Glomerular endothelial cell (primary cell): ENCODE measurements at places on chromosomes 3 and 15. TPM values are rescaled to one million over a fixed set of nuclear protein-coding genes. Genes with fewer than 3 reads are reported as not detected.

GRCh38 chr15:39874890-39875549 lies 45.0 kb downstream of the GPR176 start:
- DNase-seq: peak; percentile 20

- DNase-seq: no peak
Measured at GRCh38 chr3:71956069-71956340, 171.1 kb upstream of the PROK2 start.

- no peak for DNase-seq
Measured at GRCh38 chr3:182889948-182890629, 90.2 kb downstream of the DCUN1D1 start.

DNA sequence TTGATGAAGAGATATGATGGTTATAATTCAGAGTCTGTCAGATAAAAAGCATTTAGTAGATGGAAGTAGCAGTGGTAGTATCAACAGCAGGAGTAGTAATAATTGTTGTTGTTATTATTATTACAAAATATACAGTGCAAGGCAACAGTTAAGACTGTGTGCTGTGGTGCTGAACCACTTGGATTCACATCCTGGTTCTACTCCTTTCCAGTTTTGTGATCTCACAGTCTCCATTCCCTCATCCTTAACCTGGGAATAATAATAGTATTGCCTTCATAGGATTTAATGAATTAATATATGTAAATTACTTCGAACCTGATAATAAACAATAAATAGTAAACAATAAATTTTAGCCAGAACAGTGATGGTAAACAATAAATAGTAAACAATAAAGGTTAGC lies 37.1 kb upstream of the TSC22D2 start:
- no peak for DNase-seq

CCDC33 gene
- not detected in 2 replicates for total RNA-seq

- no peak for DNase-seq
Measured at GRCh38 chr15:69060041-69060481, 45.6 kb downstream of the NOX5 start.

SLC2A2 gene
- not detected in 2 replicates for total RNA-seq

GRCh38 chr15:66240240-66240794 lies 13.2 kb downstream of the MEGF11 start:
- DNase-seq: no peak

DNA sequence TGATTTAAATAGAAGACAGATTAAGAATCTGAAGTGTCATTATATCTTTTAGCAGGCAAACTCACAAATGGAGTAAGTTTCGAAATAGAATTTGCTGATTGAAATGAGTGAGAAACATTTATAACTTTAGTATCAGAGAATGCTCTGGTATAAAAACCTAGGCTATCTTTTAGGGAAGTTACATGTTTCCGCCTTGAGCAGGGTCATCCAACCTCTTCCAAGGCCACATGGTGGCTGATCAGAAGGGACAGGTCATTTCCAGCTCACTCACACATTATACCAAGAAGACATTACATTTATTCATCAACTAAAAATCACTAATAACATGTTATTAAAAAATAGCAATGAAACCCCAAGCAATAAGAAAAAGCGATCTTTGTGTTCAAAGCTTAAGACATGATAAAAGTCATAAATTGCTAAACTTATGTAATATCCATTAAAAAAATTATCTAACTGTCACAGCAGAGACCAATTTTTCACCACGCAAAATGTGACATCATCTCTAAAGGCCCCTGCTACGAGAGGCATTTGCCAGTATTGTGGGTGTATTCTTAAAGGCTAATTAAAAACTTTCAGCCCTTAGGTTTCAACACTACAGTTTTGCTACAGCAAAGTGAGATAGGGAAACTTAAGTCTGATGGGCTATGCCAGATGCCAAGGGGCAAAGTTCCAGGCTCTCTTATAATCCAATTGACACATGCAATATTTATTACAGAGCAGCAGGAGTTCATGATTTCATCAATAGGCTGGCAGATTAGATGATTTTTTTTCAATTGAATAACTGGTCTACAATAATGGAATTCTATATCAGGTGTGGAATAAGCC lies 240.4 kb upstream of the TBL1XR1 start:
- DNase-seq: no peak

DNA sequence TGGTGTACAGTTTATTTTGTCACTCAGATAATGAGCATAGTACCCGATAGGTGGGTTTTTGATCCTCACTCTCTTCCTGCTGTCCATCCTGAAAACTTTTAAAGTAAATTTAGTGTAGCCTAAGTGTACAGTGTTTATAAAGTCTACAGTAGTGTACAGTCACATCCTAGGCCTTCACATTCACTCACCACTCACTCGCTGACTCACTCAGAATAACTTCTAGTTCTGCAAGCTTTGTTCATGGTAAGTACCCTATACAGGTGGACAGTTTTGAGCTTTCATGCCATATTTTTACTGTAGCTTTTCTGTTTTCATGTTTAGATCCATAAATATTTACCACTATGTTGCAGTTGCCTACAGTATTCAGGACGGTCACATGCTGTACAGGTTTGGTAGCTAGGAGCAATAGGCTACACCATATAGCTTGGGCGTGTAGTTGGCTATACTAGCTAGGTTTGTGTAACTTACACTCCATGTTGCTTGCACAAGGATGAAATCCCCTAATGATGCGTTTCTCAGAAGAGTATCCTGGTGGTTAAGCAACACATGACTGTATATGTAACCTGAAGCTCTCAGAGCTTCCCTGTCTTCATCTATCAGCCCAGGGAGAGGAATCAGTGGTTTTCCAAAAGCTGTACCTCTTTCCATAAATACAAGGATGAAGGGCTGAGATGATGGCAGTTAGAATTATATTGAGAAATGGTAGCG lies 87.6 kb upstream of the SLC25A26 start:
- peak; percentile 54 for DNase-seq

DAZL gene
- total RNA-seq: not detected in 2 replicates

DNA sequence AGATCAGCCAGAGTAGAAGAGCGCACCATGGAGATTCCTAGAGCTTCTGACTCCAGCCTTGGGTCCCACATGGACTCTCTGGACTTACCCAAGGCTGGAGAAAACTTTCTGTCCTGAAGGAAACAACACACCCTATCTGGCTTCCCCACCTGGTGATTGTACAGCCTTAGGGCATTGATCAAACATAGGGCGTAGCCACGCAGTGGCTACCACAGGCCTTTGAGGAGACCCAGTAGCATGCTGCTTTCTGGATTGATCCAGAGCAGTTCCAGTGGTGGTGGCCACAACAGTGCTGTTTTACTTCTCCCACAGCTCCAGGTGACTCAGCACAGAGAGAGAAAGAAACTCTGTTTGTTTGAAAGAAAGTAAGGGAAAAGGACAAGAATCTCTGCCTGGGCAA lies 23.5 kb downstream of the PYDC2 start:
- no peak for DNase-seq

DNA sequence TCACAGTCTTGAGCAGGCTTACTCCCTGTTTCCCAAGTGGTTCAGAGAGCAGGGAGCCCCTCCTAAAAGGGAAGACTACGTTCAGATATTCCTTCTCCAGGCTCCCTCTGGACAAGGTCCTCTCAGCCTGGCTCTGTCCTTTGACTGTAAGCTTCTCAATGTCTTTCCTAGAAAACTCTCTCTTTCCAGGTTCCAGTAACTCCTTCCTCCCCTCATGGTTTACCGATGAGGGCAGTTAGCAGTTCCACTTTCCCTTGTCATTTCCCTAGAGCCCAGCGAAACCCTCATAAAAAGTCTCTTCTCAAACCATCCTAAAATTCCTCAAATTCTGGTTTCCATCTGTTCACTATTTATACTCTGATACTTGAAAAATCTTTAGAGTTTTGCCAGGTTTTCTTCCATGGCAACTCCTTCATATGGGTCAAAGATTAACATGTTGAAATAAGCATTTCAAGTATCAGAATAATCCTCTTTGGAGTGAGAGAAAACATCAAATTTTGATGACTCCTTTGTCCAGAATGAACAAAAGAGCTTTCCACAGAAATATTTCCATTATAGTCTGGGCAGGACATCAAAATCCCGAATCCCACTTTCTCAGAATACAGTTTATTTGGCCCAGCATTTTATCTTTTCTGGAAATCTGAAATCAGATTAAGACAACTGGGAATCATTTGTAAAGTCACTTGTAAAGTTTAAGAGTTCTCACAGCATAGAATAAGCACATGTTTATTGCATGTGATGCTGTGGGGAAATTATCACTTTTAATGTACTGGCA lies 599.4 kb downstream of the UNC13C start:
- DNase-seq: no peak

- DNase-seq: no peak
Measured at GRCh38 chr3:134640378-134640777, 10.4 kb downstream of the KY start.

DNA sequence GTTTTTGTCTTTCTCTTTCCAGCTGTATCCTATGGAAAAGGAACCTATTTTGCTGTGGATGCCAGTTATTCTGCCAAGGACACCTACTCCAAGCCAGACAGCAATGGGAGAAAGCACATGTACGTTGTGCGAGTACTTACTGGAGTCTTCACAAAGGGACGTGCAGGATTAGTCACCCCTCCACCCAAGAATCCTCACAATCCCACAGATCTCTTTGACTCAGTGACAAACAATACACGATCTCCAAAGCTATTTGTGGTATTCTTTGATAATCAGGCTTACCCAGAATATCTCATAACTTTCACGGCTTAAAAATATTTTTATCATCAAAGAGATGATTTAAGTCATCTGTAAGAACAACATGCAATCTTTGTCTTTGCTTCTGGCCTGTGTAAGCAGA lies 44.9 kb upstream of the PARP14 start:
- DNase-seq: no peak

GCSAM gene
- not detected in 2 replicates for total RNA-seq

DNA sequence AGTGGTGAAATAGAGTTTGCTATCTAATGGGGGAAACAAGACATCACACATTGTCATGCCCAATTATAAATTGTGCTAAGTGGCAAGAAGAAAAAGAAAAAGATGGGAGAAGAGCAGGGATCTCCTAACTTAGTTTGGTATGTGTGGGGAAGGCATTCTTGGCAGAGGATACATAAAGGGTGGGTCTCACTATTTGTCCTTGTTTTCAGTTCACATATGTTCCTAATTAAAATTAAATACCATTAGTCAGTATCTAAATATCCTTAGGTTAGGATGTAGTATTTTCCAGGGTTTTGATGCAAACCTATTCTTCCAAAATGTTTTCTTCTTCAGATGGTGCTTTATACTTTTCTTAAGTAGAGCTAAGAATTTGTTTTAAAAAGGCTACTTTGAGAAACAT lies 173.7 kb downstream of the B3GALNT1 start:
- no peak for DNase-seq

GREM1 gene
- total RNA-seq: 18.3 and 58.2 TPM in 2 replicates

CLDN18 gene
- not detected in 2 replicates for total RNA-seq

- DNase-seq: no peak
Measured at GRCh38 chr3:188217011-188217463, 63.1 kb downstream of the LPP start.

DNA sequence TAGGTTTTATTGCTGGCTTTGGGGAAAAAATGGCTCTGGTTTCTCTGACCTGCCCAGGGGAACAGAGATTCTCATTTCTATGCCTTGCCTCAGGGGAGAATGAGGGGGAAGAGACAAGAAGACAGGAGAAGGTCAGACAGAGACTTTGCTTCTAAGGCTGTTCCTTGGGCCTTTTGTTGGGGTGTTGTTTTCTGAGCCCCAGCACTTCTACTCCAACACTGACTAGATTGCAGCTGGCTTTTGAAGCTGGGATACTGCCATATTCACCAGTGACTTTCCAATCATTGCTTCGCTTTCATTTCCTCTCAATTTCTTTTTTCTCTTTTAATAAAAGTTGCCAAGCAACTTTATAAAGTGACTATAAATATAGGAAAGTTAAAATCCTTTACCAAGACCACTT lies 143.2 kb upstream of the ARHGEF26 start:
- DNase-seq: no peak

CCDC66 gene
- 4.3 and 20.1 TPM in 2 replicates for total RNA-seq

DNA sequence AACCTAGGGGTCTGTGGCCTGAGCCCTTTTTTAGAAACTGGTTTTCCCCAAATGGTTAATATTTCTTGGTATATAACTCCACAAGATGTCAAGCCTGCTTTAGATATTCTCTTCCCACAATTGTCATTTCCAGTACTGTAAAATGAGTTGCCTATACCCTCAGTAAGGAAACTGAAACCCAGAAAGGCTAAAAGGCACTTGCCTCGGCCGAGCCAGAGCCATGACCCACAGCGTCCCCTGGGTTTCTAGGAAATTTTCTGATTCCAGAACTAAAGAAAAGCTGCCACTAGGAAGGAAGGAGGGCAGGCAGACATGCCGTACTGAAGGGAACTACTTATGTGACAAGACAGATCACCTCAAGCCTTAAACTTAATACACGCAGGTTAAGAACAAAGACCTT lies 59.1 kb downstream of the ATP8B4 start:
- no peak for DNase-seq

DNA sequence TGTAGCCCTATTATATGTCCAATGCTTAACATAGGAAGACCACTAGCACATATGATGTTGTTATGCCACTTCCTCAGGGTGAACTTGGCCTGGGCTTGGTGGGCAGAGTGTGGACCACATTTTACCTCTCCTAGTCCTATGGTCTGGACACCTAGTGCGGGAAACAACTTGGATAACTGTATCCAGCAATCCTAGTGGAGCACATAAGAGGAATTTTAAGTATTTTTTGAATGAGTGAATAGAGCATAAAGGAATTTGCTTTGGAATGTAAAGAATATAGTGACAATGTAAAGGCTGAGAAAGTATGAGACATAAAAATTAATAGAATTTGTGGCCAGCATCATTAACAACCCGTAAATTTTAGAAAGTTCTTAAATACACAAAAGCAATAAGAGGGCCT lies 528.9 kb downstream of the IGSF11 start:
- DNase-seq: no peak

MCTP2 gene
- total RNA-seq: 0.29 and 1.2 TPM in 2 replicates

- DNase-seq: no peak
Measured at GRCh38 chr15:93770788-93771187, 460.6 kb upstream of the MCTP2 start.

DNA sequence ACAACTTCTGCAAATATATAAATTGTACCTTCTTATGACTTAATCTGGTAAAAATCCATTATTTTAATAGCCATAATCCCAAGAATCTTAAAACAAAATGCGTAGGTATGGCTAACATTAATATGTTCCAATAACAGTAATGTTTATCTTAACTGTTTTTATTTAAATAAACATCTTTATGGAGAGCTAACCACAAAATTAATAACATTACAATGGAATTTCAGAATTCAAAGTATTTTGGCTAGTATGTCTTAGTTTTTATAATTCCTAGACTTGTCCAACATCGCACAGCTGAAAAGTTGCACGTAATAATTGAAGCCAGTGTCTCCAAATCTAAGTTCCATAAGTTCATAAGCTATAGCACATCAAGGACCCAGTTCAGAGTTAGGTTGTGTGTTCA lies 47.6 kb downstream of the ANKRD28 start:
- DNase-seq: no peak

KLF15 gene
- total RNA-seq: 0.05 and 0.47 TPM in 2 replicates

GRCh38 chr3:136193278-136194054 lies 2.7 kb downstream of the MSL2 start:
- no peak for DNase-seq

- no peak for DNase-seq
Measured at GRCh38 chr15:89095073-89095472, 6.8 kb downstream of the ABHD2 start.

- DNase-seq: no peak
Measured at GRCh38 chr15:77753281-77753873, 120.7 kb upstream of the LINGO1 start.

- DNase-seq: no peak
Measured at GRCh38 chr3:13325892-13326443, 94.2 kb downstream of the NUP210 start.

- no peak for DNase-seq
Measured at GRCh38 chr15:35293353-35294130, 208.4 kb upstream of the NANOGP8 start.
